ENCODE measurements at places on chromosomes 6 and 20. TPM values are rescaled to one million over a fixed set of nuclear protein-coding genes. Genes with fewer than 3 reads are reported as not detected.
A peak's percentile ranks its signal among the peaks of the same experiment; 100 is the strongest.

CLIC1 gene
- total RNA-seq: 394 TPM

MMS22L gene
- 4.5 TPM for total RNA-seq

PTCRA gene
- 0.37 TPM for total RNA-seq

CYB5R4 gene
- total RNA-seq: 11.9 TPM

ANKRD60 gene
- total RNA-seq: not detected

ACTL10 gene
- total RNA-seq: 4.8 TPM

GRCh38 chr20:3133155-3133554 is 26.5 kb downstream of the FASTKD5 start:
- no peak for DNase-seq

- DNase-seq: no peak
Measured at GRCh38 chr6:104527311-104527710, 332.4 kb downstream of the HACE1 start.

- no peak for DNase-seq
Measured at GRCh38 chr6:15335385-15335784, 89.5 kb downstream of the JARID2 start.

GRCh38 chr6:71489736-71490135 is 201.1 kb downstream of the OGFRL1 start:
- peak; percentile 26 for DNase-seq

DNA sequence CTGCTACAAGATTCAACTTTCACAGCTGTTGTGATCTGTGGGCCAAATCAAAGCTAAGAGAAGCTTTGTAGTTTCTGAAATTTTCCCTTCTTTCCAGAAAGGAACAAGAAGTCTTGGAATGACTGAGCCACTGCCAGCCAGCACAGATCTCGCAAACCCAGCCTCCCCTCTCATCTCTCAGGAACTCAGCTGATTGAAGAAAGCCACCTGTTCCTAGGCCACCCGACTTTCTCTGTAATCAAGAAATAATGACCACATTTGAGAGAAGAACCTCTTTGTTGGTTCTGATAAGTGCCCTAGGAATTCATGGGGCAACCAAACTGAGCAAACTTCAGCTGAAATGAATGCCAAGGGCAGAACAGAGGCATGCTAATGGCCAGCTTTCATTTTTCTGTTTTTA is 61.7 kb downstream of the HDGFL1 start:
- DNase-seq: no peak

GRCh38 chr6:143615785-143616184 is 62.0 kb upstream of the PHACTR2 start:
- no peak for DNase-seq

GRCh38 chr6:165557674-165558073 is 105.4 kb downstream of the PDE10A start:
- DNase-seq: no peak

GRCh38 chr6:134190883-134191282 is 127.0 kb downstream of the SGK1 start:
- DNase-seq: no peak

DNA sequence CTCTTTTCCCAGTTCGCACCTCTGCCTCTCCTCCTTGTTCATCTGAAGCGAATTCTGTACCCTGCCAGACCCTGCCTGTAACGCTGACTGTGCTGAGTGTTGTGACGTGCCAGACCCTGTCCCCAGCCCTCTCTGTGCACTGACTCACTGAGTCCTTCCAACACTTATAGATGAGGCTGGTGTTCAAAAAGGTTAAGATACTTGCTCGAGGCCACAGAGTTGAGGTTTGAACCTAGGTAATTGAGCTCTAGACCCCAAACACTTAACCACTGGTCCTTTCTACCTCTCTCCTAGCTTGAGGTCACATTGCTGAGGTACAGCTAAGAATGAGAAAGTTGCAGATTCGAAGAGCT is 45.7 kb upstream of the NEDD9 start:
- DNase-seq: no peak

GRCh38 chr20:57031867-57032355 is 234.5 kb downstream of the BMP7 start:
- no peak for DNase-seq

DNA sequence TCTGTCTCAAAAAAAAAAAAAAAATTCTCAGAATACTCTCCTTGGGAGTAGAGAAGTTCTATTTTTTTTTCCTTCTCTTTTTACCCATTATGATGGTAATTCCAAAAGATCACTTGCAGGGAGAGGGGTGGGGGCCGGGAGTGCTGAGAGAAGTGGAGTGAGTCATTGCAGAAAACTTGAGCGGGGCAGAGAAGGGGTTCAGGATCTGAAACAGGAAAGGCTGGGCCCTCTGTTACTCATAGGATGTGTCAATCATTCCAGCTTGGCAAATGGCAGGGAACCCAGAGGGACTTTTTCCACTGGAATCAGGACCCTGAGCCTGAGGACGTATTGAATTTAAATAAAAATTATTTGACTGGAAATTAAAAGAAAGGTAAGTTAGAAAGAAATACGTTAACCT is 111.4 kb upstream of the ARMC2 start:
- no peak for DNase-seq

DNA sequence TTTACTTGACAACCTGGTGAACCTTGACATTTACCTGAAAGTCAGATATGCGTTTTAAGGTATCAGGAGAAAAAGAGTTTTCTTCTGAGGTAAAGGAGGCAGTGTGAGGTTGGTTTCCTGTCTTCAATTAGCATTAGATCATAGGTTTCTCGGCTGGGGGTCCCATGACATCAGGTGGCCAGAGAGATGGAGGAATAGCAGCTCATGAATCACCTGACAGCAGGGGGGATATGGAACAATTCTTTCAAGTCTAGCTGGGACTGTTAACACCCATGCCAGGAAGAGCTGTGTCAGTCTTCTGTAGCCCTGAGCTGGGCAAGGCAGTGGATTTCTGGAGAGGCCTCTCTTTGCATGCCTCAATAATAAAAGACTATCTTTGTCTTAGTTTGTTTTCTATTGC is 108.0 kb upstream of the TMEM170B start:
- DNase-seq: no peak

DNA sequence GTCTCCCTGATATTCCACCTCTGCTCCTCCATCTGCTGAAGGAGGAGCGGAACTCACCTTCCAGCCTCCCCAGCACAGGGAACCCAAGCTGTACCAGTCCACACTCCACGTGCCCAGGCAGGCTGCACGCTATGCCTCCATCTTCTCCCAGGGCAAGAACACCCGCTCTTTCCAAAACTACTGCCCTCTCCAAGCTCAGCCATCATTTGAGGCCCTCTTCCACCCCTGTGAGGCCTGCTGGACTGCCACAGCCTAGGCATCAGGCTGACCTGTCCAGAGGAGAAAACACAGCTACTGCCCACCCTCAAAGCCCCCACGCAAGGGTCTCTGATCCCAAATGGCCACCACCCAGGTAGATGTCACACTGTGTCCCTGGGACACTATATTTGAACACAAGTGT is 99.9 kb downstream of the PRND start:
- DNase-seq: no peak

Data from mucosa of gallbladder (tissue), 1 donor.